Effector CD4-positive, alpha-beta T cell (primary cell): ENCODE measurements at places on chromosomes 4 and X.
A peak's percentile ranks its signal among the peaks of the same experiment; 100 is the strongest.

DNA sequence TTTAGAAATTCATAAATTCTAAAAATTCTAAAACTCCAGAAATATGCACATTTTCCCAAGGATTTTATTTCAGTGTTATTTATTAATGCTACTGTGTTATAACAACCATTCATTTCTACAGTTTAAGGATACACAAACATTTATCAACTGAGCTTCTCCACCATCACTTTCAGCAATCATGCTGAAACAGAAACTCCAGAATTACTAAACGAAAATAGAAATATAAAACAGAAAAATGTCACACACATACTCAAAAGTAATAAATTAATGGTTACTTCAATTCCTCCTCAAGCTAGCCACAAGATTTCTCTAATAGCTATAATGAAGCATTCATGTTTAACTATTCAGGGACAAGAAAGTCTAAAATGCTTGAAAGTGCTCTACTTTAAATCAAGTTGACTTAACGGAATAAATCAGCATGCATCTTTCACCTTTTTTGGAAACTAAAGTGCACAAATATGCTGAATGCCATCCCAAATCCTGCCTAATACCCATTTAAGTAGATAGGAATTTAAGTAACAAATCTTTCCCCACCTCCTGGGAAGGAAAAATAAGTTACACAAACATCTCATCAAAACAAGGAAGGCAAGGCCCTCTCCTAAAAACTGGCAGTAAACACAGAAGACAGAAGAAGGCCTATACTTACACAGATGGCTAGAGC, 563 bp downstream of the FAM13A start:
- DNase-seq, result no peak

- no peak for DNase-seq
Measured at GRCh38 chr4:94480362-94480951, 28.7 kb downstream of the PDLIM5 start.

DNA sequence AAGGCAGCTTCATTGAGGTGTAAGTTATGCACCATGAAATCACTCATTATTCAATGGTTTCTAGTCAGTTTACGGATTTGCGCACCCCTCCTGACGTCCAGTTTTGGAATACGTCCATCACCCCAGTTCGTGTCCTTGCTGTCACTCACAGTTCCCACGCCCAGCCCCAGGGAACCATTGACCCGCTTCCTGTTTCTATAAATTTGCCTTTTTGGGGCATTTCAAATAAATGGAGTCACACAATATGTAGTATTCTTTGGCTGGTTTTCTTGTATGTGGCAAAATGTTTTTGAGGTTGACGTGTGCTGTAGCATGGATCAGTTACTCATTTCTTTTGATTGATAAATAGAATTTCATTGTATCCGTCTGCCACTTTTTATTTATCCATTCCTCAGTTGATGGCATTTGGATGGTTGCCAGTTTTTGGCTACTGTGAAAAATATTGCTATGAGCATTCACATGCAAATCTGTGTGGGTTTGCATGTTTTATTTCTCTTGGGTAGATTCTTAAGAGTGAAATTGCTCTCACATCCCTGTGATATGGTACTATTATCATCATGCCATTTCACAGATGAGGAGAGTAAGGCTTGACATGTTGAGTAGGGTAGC, 18.4 kb upstream of the SORCS2 start:
- DNase-seq, result no peak

GRCh38 chr4:46894826-46895225, 14.2 kb downstream of the COX7B2 start:
- no peak for DNase-seq

DNA sequence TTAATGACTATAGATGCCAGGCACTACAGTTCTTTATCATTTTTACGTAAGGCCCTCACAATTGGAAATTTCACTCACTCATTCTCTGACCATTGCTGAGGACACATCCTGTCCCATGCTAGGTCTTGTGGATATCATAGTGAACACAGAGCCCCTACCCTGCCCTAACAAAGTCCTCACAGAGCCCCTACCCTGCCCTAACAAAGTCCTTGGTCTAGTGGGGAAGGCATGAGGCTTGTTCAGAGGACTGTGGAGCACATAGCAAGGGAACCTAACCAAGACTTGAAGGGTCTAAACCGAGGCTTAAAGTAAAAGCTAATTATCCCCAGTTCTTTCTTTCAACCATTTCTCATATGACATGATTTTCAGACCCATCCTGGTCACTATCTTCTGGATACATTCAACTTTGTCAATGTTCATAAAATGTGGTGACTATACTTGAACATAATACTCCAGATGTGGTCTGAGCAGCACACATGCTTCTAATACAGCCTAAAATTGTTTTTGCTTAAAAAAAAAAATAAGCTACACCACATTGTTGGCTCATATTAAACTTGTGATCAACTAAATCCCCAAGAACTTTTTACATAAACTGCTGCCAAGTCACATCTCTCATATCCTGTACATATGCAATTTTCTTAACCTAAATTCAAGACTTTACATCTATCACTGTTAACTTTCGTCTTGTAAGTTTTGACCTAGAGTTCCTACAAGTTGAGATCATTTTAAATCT, 77.0 kb downstream of the GPC3 start:
- no peak for DNase-seq

- no peak for DNase-seq
Measured at GRCh38 chr4:79181190-79181589, 144.7 kb downstream of the NAA11 start.

- DNase-seq, result no peak
Measured at GRCh38 chrX:27555514-27555913, 34.6 kb upstream of the DCAF8L2 start.

GRCh38 chr4:188620608-188621007, 481.4 kb downstream of the TRIML1 start:
- DNase-seq, result no peak

DNA sequence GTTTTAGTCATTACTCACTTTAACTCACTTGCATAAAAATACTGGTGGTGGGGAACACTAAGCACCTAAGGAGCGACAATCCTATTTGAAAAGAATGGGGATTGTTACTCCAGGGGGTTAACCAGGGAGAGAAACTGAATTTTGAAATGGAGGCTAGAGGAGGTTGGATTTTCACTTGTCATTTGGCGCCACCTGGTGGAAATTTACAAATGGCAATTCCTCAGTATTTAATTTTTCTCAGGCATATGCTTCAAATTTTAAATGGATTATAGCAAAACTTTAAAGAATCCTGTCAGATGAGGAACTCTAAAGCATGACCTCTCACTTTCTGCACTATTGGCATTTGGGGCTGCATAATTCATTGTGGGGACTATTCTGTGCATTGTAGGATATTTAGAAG, 2.7 kb upstream of the GEMIN8 start:
- DNase-seq, result peak; percentile 64

DNA sequence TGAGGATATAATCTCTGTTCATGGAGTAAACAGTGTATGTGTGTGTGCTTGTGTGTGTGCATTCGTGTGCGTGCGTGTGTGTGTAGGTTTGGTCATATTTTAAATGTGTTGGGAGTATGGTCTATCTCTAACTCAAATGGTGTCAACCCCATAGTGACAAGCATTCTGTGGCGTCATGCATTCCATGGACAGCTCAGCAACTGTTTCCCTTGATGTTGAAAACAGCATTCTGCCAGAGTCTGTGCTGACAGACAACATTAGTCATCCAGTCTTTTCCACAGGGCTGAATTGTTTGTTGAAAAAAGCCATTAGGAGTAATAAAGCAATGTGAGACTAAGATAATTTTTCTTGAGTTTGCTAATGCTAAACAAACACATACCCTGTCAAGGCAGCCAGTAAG, 706.6 kb downstream of the PCDH19 start:
- no peak for DNase-seq

- no peak for DNase-seq
Measured at GRCh38 chr4:123380728-123381716, 15.6 kb upstream of the SPRY1 start.

DNA sequence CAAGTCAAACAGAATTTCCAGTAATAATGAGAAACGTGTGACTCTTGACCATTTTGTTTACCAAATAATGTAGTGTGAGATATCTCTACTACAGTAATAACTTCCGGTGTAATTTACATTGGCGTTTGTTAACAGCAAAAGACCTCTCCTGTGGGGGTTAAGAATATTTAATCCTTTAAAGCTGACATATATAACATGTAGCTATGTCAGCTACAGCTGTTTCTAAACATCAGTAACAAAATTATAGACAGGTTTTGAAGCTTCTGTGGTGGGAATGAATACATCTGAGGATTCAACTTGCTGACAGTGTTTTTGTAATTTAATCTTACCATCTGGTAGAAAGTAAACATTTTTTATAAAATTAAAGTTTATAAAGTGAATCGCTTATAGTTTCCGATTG, 73.6 kb upstream of the TENM3 start:
- no peak for DNase-seq

- DNase-seq, result no peak
Measured at GRCh38 chrX:86023811-86024210, 23.5 kb downstream of the CHM start.

DNA sequence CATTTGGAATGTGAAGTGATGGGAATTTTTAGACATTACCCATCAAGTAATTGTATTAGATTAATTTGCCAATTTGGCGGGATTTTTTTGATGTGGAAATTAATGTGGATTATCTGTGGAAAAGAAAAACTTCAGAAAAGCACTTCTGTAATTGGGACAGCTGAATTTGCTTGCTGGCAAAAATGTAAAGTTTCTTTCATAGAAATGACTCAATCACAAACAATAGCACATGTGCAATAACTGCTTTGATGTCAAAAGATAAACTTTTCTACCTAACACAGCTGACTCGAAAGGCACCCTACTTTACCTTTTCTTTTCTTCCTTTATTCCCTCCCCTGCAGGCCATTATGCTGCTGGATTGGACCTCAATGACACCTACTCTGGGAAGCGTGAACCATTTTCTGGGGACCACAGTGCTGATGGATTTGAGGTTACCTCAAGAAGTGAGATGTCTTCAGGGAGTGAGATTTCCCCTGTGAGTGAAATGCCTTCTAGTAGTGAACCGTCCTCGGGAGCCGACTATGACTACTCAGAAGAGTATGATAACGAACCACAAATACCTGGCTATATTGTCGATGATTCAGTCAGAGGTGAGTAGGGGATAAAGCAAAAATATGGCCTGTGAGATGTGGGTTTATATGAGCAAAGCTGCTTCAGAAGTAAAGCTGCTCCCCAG, 1.4 kb downstream of the AREG start:
- no peak for DNase-seq

- DNase-seq, result no peak
Measured at GRCh38 chrX:82362550-82362949, 1145.5 kb upstream of the POU3F4 start.

GRCh38 chr4:102783006-102783405, 22.2 kb upstream of the MANBA start:
- DNase-seq, result no peak

DNA sequence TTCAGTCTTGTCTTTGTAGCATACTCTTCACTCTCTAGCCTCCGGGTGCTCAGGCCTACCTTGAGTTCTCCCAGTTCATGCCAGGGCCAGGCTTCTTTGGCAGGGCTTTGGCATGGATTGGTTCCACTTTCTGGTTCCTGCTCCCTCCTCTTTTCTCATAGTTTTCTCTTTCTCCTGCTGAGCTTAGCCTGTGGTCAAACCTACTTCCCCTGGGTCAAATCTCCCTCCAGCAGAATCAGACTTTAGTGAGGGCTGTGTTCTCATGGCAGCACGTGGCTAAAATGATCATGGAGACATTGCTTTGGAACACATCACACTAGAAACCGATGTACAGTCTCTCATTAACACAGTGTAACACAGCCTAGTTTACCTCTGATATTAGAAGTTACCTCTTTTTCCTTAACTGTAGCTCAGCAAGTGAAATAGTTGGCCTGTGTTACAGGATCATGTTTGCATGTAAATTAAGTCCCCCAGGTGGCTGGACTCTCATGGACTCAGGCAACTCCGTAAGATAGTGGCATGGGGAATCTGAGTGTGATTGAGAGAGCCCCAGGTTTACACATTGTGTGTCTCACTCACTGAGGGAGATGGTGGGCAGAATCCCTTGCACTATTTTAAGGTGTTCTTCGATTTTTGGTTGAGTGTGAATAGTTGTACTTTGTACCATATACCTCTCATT, 13.3 kb downstream of the RAB9A start:
- no peak for DNase-seq

- no peak for DNase-seq
Measured at GRCh38 chr4:54085284-54085683, 14.7 kb upstream of the GSX2 start.

DNA sequence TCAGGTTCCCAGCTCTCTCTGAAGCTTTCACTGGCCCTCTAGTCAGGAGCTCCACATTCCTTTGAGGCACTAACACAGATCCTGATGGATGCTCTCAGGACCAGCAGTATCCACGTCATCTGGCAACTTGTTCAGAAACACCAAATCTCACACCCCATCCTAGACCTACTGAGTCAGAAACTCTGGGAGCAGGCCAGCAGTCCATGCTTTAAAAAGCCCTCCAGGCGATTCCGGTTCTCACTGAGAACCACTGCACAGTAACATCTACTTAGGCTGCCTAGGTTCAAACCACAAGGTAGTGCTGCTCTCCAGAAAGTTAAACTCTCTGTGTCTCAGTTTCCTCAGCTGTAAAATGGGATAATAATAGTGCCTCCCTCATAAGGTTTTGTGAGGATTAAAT, 55.3 kb downstream of the CCDC158 start:
- no peak for DNase-seq

GRCh38 chrX:40506201-40506985, 74.4 kb upstream of the ATP6AP2 start:
- no peak for DNase-seq

- peak; percentile 4 for DNase-seq
Measured at GRCh38 chrX:70755850-70756249, 152.7 kb downstream of the TEX11 start.

DNA sequence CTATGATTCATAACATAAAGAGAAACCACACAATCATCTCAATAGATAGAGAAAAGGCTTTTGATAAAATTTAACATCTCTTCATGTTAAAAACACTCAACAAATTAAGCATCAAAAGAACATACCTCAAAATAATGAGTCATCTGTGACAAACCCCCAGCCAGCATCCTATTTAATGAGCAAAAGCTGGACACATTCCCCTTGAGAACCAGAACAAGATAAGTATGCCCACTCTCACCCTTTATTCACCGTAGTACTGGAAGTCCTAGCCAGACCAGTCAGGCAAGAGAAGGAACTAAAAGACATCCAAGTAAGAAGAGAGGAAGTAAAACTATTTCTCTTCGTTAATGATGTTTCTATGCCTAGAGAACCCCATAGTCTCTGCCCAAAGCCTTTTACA, 507.2 kb downstream of the PABPC4L start:
- DNase-seq, result no peak

DNA sequence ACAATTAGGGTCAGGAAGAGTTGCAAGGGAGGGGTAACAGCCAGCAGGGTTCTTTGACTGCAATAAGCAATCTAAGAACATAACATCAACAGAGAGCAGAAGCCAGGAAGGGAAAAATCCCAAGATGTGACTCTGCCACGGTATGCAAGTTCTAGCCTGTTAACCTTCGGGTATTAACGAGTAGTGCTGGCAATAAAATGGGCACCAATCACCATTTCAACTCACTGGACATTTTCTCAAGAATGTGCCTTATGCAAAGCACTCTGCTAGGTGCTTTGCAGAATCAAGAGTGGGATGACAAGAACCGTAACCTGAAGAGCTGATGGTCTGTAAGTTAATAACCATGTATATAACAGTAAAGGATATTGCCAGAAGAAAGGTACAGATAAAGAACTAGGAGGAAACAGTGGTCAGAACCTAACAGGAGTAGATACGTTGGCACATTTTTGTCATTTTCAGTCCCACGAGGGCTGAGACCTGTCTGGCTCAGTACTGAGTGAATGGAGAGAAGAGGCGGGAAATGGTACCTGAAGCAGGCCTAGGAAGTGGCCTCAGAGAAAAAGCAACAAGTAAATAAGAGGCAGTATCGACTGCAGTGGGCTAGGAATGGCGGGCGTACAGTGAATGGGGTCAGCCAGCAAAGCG, 2.7 kb downstream of the ELOVL6 start:
- no peak for DNase-seq
